ENCODE measurements at places on chromosomes 16 and 17.
A peak's percentile ranks its signal among the peaks of the same experiment; 100 is the strongest.

GRCh38 chr16:19437280-19437679 is 19.6 kb downstream of the TMC5 start:
- DNase-seq = no peak

DNA sequence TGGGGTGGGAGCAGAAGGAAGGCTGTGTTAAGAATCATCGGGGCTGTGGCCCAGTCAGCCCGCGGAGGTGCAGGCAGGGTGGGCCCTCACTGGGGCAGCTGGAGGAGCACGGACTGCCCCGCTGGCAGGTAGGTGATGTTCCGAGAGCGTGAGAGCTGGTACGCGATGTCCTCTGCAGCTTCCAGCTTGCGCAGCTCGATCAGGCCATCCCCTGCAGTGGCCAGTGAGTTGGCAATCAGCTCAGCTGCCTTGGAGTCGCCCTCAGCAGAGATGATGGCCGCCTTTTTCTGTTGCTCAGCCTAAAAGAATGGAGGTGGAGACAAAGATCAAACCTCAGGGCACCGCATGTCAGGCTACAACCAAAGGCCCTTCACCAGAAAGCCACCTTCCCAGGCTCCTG is 9.8 kb downstream of the PHB1 start:
- no peak for DNase-seq

DNA sequence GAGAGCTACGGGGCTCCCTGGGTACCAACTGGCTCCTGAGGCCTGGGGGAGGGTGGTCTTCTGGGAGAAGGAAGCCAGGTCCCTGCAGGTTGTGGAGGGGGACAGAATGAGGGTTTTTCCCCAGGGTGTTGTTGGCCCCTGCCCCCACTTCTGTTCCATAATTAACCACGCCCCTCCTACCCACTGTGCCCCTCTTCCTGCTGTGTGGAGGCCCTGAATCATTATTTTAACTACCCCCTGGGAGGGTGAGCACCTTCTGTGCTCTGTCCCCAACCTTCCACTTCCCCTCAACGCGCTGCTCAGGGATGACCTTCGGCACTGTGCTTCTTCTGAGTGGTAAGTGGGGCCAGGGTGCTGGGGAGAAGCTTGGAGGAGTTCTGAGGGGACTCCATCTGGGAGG is at the start of gene ITGAD:
ITGAD (plus strand) TSS at position 280 of the 400 bp plus-strand sequence; CDS start at position 306, 26 bp downstream.
- no peak for DNase-seq

DNA sequence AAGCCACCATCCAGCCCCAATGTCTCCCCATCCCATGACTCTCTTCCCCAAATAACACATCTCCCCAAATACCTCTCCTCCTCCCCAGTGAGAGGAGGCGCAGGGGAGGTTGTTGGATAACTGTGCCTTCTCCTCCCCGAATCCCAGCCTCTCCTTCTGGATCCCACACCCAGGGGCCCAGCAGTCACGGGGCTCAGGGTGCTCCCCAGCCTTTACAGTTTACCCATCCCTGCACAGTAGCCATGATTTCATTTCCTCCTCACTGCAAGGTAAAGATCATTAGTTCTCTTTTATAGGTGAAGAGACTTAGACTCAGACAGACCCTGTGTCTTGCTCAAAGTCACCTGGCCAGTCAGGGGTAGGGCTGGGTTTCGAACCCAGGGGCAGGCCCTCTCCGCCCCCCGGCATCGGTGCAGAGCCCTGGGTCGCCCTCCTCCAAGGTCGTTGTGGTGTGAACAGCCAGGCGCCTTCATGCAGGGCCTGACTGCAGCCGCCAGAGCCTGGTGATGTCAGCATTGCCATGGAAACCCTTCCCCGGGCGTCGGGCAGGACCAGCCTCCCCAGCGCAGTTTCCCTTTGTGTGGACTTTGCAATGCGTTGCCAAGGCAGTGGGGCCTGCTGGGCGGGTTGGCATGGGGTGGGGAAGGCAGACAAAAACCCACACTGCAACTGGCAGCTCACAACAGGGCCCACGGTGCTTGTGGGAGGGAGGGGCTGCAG is 53.3 kb upstream of the TOB1 start:
- peak; percentile 39 for DNase-seq

DNA sequence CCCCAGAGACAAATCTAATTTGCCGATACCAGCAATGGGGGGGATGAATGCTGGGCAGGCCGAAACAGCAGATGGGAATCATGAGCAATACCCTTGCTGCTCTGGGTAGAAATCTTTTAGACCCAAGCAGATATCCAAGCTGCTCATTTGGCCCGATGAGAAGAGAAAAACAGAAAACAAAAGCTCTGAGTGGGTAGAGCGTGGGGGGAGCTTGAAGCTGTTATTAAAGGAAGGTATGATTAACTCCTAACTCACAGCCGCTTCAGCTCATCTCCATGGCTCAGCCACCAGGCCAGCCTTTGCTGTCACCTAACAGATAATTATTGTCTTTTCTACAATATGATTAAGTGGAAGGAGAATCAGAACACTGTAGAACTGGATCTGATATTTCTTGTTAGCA is 58.3 kb downstream of the VPS35L start:
- DNase-seq = no peak

DNA sequence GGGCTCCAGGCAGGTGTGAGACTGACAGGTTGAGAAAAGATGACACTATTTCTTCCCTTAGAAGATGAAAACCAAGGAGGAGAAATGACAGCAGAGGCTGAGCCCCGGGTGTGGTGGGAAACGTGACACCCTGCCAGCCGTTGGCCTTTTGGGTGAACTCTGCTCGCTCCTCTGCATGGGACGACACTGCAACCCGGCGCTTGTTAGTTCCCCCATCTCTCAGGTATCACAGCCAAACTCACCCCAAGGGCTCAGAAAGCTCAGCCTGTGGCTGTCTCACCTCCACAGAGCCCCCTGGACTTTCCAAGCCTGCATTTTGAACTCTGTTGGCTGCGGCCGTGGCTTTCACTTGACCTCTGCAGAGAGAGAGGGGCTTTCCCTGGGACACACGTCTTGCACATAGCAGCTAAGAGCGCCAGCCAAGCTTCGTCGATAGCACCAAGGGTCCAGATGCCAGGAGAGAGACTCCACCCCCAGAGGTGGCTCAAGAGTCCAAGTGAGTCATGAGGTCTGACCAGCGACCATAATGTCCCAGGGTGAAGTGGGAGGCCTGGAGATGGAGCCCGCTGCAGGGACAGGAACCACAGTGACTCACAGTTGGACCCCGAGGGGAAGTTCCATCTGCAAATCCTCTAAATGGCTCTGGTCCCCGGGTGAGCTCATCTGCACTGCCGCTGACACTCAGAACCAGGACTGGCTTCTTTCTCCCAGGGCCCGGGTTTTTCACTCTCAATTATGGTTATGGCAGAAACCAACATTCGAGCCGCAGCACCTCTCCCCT is 301.9 kb downstream of the SOX9 start:
- no peak for DNase-seq

- no peak for DNase-seq
Measured at GRCh38 chr17:19381741-19382444, 3.6 kb downstream of the MAPK7 start.

DNA sequence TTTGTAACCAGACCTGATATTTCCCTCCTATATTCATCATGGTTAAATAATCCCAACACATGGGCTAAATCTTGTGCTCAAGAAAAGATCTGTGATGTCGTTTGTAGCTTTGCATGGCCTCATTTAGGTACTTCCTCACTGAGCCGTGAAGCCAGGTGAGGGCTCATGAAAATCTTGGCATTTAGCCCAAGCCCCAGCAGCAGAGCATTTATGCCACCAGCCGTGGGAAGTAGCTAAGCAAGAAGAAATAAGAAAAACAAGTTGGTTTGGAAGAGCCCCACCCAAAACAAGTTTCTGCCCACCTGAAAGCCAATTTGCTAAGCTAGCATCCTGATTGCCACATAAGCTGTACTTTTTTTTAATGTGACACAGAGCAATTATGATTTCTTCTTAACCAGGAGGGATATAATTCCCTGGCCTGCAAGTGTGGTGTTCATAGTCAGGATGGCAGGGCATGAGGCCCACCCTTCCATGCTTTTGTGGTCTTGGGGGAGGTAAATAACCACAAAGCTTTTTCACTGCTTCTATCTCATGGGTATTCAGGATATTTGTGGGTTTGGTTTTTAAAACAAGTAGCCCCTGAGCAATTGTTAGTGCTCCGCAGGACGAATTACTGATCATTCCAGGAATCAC is 10.5 kb downstream of the TMIGD1 start:
- DNase-seq = peak; percentile 27

DNA sequence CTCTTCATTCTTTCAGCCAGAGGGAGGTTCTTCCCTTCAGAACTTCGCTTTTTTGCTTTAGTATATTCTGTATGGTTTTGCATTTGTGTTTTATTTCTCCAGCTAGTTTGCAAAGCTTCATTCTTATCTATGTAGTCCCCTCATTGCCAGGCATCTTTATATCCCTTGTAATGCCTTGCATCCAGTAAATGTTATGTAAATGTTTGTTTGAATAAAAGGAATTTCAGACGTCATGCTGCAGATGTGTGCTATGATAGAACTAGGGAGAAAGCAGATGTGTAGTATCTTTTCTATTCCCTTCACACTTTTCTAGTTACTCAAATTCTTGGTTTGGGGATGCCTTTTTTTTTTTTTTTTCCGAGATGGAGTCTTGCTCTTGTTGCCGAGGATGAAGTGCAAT is 62.6 kb upstream of the RASL10B start:
- DNase-seq = no peak

- DNase-seq = no peak
Measured at GRCh38 chr17:63838631-63839171, 3.8 kb downstream of the SMARCD2 start.

DNA sequence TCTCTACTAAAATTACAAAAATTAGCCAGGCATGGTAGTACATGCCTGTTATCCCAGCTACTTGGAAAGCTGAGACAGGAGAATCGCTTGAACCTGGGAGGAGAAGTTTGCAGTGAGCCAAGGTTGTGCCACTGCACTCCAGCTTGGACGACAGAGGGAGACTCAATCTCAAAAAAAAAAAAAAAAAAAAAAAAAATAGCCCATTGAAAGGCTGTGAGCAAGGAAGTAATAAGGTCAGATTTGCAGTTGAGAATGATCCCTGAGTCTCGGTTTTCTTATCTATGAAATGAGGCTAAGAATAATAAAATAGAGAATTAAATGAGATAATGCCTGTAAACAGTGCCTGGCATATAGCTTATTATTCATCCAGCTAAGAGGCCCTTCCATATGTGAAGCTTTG is 1.3 kb upstream of the PDK2 start:
- no peak for DNase-seq

GRCh38 chr16:6193718-6194117 is 1096.1 kb upstream of the EEF2KMT start:
- DNase-seq = no peak

DNA sequence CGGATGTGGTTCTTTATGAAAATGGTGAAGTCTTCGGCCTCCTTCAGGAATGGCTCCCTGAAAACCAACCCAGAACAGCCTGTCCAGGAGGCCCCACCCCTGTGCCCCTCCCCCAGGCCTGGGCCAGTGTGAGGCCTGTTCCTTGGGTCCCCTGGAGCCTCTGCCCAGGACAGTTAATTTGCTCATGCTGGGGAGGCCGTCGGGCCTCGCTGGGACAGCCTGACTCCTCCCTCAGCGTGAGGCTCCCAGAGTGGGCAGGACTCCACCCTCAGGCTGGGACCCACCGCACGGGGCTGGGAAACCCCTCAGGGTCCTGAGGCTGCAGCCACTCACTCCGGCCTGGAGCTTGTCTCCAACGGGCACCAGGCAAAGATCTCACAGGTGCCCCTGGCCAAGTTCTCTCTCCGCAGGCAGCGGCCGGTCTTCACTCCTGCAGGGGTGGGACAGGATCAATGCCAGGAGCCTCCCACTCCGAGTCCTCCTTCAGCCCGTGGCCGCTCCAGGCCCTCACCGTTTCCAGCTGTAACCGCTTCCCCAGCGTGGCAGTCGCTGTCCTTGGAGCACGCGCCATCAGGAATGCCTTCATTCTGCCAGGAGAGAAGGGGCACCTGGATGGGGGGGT is 5.8 kb downstream of the P2RX5 start:
- DNase-seq = no peak

DNA sequence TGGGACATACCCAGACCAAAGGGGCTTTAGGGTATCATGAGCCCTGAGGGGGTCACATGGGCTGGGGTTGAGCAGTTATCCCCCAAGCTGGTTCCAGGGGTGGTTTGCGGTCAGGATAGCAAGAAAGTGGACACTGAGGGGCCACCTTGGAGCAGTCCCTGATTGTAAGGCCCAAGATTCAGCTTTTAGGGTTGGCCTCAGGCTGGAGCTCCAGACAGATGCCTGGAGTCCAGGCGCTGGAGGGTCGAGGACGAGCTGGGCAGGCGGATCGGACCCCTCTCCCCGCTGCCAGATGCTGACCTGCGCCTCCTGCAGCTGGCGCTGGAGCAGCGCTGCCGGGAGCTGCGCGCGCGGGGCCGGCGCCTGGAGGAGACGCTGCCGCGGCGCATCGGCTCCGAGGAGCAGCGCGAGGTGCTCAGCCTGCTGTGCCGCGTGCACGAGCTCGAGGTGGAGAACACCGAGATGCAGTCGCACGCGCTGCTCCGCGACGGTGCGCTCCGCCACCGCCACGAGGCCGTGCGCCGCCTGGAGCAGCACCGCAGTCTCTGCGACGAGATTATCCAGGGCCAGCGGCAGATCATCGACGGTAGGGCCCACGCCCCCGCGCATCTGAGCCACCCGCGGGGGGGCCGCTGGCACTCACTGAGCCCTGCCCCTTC is 10.0 kb downstream of the BTBD17 start:
- DNase-seq = no peak

GRCh38 chr17:15247891-15248529 is 17.1 kb downstream of the PMP22 start:
- no peak for DNase-seq

DNA sequence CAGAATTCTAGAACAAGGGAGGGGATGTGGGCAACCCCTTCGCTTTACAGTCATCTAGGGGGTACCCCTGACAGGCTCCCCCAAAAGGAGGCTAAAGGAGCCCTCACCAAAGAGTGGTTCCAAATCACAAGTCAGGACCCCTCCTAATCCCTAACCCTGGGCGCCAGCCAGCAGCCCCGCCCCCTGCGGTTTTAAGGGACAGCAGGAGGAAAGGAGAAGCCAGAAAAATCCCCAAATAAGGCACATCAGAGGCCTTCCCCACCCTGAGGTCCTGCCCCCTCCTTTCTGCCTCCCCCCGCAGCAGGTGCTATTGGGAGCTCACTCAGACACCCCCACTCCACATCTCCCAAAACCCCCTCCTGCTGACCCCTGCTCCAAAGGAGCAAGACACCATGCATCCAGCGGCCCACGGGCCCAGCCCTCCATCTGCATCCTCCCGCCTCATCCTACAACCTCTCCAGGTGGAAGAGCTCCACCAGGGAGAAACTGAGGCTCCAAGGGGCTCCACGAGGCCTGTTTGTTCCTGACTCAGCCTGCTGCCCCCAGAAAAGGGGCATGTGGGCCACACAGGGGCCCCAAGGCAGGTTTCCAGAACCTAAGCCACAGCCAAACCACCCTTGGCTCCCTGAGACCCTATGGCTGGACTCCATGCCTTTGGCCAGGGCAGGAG is 93.5 kb downstream of the GOSR1 start:
- DNase-seq = no peak

DNA sequence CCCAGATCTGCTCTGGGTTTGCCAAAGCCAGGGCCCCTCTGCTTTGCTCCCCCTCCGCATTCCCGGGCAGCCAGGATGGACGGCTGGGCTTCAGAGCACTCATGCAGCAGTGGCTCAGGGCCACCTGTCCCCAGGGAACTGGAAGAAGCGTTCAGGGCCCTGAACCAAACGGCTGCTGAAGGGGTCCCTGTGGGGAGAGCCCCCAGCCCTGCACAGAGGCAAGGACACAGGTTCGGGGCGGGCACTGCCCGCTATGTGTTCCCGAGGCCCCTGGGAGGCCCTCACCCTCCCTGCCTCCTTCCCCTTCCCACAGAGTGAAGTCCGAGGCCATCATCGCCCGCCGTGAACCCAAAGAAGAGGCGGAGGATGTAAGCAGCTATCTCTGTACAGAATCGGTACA is 10.4 kb downstream of the NME3 start:
- DNase-seq = no peak
